ENCODE measurements at places on chromosomes 6 and 20. TPM values are rescaled to one million over a fixed set of nuclear protein-coding genes. Genes with fewer than 3 reads are reported as not detected.

TRDN gene
- total RNA-seq = not detected

SYTL3 gene
- 1.5 TPM for total RNA-seq

SOX18 gene
- total RNA-seq = 43.9 TPM

SLC17A2 gene
- total RNA-seq = not detected

PRR18 gene
- not detected for total RNA-seq

PLCB4 gene
- 11.9 TPM for total RNA-seq

SLC22A16 gene
- not detected for total RNA-seq

TPMT gene
- total RNA-seq = 11.4 TPM

RAB44 gene
- total RNA-seq = under 0.01 TPM

All from bladder microvascular endothelial cell (primary cell).